ENCODE measurements at places on chromosomes 16 and 17.
A peak's percentile ranks its signal among the peaks of the same experiment; 100 is the strongest.

- no peak for DNase-seq
Observed at GRCh38 chr17:27751622-27752490, 48.5 kb downstream of the NOS2 start.

DNA sequence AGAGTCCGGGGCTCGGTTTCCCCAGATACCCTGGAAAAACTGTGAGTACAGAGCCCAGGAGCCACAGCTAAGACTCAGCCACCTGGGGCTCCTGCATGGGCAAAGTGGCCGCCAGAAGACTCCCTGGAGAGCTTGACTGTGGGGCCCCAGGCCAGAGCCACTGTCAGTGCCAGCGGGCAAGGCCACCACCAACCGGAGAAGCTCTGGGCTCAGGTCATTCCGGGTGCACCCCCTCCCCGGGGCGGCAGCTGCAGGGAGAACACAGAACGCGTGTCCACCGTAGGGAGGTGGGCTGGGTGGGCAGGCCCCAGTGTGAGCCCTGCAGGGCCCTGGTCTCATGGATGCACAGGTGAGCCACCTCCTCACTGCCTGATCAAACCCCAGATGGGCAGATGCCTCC lies 22.3 kb upstream of the RBFOX3 start:
- no peak for DNase-seq

DNA sequence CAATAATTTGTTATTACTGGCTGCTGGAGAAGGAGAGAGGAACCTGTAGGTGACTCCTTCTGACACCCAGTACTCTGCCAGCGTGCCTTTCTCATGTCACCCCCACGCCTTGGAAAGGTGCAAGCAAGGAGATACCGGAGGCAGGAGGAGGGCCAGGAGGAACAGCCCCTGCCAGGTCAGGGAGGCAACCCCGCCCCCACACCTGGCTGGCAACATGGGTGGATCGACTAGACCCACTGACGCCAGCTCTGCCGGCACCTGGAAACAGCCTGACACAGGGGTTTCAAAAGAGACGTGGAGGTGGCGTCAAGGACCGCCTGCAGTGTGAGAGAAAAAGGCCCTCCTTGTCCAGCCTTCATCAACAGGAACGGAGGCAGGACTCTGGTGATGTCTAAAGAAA lies 62.3 kb downstream of the CYB5B start:
- DNase-seq: no peak

GRCh38 chr17:50211249-50212120 lies 10.1 kb upstream of the COL1A1 start:
- no peak for DNase-seq

DNA sequence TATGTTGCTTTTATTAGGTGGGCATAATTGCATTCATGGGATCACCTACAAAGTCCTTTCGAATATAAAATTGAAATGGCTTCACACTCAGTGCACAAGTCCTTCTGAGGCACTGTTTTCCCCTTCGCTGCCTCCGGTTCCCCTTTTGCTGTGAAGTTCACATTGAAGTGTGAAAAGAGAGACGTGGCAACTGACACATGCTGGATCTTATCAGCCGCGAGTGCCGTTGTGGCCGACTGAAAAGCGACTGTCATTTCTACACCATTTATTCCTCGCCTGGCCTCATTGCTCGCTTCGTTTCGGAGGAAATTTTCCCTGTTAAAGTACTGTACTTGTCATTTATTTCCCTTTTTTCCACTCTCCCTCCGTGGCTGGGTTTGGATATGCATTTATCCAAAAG lies 423.5 kb downstream of the MAF start:
- no peak for DNase-seq

GRCh38 chr17:60153606-60154390 lies 4.0 kb downstream of the CA4 start:
- DNase-seq: no peak

DNA sequence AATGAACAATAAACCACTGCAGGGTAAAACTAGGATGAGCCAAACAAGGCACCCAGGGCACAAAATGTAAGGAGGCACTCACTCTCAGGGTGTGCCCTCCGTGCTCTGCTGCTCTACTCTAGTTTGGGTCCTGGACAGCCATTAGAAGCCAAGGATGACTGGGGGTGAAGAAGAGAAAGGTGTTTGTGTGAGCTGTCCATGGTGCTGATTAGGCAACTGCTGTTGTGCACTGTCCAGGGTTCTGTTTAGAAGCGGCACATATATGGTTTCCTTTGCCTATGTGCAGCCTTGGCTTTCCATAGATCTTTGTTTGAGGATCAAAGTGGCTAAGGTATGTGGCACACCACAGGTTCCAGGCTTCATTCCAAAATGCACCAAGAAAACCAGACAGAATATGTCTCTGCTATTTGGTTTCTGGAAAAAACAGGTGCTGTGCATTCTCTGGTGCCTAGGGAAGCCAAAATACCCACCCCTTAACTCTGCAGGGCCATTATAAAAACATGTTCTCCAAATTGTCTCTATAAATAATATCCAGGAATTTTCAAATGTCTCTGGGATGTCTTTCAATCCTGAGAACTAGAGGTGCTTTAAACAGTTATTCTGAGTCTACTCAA lies 123.5 kb downstream of the CBLN1 start:
- DNase-seq: no peak

- peak; percentile 27 for DNase-seq
Observed at GRCh38 chr17:32486701-32487472, at the start of gene CDK5R1. Gene CDK5R1, plus strand, starts transcription at chr17:32486993. Its CDS starts 628 bp downstream, at chr17:32487621.

- DNase-seq: peak; percentile 35
Observed at GRCh38 chr16:29710227-29711219, 31.5 kb downstream of the QPRT start.

GRCh38 chr16:83011939-83012338 lies 385.2 kb downstream of the CDH13 start:
- DNase-seq: no peak

- no peak for DNase-seq
Observed at GRCh38 chr16:17412221-17412620, 58.5 kb downstream of the XYLT1 start.

DNA sequence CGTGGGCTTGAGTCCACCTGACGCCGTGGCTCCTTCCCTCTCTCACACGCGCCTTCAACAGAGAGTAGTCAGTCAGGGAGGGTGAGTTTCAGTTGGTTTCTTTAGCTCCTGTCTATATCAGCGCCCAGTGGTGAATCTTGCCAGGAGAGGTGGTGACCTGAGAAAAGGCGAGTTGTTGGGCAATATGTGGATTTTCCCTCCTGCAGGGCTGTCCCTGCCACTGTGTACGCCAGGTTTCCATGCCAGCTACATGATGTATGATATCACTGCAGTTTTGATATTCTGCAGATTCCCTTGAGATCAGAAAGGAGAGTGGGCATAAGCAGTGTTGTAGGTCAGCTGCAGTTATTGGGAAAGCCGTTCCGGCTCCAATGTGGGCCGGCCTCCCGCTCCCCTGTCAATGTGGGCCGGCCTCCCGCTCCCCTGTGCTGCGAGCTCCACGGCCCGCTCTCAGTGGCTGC lies 31.4 kb downstream of the BANP start:
- no peak for DNase-seq

- no peak for DNase-seq
Observed at GRCh38 chr16:7185689-7186088, 147.0 kb upstream of the RBFOX1 start.

GRCh38 chr16:30444231-30445148 lies 1.2 kb downstream of the SEPHS2 start:
- no peak for DNase-seq

DNA sequence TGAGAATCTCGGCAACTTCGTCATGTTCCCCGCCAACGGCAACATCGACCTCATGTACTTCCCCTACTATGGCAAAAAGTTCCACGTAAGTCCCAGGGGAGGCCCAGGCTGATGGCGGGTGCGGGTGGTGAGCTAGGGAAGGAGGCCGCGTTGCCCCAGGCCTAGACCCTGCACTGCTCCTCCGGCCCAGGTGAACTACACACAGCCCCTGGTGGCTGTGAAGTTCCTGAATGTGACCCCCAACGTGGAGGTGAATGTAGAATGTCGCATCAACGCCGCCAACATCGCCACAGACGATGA lies 4.8 kb downstream of the ATP1B2 start:
- DNase-seq: no peak

DNA sequence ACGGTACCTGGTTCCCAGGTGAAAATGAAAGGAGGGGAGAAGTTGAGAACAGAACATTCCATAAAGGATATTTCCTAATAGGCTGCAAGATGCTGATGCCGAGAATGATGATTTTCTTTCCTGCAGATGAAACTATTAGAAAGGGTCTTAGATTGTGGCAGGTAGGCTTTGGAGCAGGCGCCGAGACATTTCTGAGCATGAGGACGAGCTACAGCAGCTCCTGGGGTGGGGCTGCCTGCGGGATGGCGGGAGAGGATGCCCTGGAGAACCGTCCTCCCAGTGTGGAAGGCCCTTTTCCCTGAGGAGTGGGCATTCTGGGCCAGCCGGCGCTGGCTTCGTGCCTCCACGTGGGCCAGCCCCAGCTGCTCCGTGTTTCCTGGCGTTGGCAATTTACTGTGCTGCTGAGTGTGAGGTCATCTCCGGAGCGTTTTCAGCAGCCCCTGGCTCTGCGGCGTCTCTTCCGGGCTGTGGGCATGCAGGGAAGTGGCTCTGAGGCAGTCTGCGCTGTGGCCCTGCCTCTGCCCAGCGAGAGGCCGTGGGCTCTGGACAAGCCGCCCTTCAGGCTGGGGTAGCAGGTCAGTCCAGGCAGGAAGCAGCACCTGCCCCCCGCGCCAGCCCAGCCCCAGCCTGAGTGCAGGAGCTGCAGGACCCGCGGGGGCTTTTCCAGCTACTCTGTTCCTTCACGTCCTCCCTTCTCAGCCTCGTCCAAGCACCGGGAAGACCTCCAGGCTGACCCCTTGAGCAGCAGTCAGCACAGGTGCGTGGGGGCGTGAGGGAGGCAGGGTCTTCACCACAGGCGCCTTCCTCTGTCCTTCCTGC lies 12.2 kb downstream of the ENGASE start:
- no peak for DNase-seq

DNA sequence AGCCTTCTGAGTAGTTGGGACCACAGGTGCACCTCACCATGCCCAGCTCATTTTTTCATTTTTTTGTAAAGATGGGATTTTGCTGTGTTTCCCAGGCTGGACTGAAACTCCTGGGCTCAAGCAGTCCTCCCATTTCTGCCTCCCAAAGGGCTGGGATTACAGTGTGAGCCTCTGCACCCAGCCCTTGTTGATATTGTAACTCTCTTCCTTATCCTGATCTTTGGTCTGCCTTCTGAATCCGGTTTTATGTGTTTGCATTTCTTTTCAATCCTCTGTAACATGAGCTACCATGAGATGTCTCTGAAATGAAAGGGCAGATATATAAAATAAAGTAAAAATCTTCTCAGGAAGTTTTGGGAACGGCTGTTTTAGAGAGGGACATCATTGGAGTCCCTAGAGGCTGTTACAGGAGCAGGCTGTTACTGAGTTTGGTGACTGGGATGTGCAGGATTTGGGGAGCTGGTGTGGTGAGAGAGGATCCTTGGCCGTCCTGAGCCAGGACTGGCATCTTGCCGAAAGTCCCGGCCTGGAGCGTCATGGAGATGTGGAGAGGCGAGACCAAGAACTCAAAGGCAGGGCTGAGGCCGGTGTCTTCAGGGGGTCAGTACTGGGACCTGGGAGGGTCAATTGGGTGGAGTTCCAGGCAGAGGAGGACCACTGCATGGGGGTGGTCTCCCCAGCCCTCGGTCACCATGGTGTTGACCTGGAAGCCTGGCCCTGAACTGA lies 39.4 kb downstream of the ATP2C2 start:
- DNase-seq: no peak

DNA sequence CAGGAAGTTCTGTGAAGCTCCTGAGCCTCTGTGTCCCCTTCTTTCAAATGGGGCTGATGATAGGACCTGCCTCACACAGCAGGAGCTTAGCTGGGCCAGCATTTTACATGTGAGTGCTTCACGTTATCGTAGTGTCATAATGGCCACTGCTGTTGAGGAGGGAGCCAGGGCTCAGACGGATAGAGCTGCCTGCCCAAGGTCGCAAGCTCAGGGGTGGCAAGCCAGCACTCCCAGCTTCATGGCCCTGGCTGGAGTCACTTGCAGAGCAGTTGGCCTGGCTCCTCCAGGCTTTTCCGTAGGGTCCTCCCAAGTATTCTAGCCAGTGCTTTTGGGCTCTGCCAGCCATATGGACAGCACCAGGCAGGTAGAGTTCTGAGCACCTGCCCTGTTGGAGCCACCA lies 115.1 kb downstream of the SOCS1 start:
- no peak for DNase-seq

DNA sequence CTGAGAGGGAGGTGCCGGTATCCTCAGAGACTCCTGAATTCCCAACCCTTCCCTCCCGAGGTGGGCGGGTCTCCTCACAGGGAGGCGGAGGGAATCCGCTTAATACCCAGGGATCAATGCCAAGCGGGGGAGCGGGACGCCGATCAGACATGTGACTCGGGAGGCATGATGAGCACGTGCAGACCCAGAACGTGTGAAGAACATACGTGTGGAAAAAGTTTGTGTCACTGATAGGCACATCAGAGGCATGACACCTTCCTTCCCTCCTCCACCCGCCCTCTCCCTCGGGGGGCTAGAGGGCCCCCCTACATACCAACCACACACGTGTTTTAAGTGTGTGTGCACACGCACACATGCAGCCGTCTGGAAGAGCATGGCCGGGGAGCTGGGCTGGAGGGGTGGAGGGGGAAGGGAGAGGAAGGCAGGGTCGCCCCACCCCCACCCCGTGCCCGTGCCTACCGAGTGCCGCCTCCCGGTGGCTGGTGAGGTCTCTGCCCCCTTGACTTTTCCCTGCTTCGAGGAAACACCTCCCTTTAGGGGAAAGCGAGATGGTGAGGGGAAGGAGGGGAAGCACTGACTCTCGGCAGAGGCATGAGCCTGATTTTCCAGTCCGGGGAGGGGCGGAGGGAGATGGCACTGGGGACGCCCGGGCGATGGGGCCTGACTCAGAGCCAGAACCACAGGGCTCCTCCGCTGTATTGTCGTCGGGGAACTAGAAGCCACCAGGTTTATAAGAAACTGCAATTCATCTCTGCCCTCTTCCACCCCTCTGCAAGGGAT lies 12.1 kb upstream of the TBX21 start:
- peak; percentile 99 for DNase-seq

GRCh38 chr17:7875804-7876370 lies 12.7 kb upstream of the CHD3 start:
- DNase-seq: no peak

DNA sequence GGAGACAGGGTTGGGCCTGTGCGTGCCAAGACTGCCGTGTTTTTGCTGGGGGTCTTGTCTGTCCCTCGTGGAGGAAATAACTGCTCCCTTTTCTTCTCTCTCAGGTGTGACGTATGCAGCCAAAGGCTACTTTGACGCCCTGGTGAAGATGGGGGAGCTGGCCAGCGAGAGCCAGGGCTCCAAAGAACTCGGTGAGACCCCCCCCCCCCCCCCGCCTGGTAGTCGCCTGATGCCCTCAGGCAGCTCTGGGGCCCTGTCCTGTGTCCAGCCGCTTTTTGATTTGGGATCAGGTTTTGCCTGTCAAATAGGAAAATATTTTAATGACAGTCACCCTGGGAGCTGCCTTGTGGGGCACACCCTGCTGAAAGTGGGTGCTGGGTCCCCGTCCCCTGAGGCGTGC lies 22.8 kb downstream of the BAIAP2 start:
- DNase-seq: no peak

GRCh38 chr17:77404812-77405581 lies 264.2 kb downstream of the SEC14L1 start:
- DNase-seq: peak; percentile 77
